ENCODE measurements at places on chromosomes 4 and X.

DNA sequence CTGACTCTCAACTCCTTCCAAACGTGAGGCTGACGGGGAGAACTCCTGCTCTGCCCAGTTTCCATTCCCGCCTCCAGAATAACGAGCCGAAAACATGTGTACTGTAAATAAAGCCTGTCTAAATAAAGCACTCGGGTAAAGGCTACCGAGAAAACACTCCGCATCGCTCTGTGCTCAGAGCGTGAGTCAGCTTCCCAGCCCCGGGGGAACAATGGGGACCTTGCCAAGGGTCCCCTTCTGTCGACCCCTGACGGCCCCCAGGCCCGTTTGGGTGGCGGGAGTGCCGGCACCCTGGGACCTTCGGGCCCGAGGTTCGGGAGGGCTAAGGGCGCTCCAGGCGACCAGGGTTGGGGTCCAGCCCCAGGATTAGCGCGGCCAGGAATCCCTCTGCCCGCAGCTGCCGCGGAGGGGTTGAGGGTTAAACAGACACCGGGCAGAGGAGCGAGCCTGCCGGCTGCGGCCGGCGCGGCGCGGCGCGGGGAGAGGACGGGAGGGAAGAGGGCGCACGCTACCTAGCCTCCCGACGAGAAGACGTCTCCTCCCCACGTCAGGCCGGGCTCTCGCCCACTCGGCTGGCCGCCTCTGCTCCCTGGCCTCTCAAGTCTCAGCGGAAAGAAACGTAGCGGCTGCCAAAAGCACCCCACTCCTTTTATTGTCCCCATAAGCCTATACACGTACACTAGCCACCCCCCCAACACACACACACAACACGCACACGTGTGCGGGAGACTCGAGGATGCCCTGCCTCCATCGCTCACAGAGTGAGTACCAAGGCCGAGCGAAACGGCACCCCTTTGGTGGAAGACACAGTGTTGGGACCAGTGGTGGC, 85.5 kb downstream of the BCOR start:
- no peak for DNase-seq

DNA sequence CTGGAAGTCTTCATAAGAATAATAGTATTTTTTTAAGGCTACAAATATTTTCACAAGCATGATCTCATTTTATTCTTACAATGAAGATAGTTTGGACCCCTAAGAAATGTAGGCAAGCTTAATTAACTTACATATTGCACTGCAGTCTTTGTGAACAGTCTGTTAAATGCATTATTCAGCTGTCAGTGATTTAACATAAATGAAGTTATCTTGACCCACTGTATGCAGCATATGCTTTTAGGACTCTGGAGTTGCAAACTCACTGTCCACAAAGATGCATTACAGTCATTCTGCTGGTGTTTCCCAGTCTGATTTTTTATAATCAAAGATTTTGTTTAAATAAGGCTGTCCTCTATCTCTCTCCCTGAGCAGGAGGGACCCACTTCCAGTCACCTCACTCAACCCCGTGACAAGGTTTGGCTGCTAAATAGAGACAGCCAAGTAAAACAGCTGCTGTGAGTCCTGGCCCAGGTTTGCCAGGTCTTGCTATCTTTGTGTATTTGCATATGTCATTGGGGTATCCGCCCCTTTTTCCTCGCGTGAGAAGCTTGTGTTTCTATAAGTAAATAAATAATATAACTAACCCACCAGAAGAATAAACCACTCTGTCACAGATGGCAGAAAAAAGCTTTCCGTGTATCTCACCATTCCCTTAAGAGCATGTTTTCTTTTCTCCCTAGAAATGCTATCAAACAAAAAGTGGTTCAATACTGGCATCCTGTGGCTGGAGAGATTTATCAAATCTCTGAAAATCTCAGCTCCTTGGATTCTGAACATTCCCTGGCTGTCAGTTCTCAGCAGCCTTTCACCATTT, 67.0 kb downstream of the SLC7A11 start:
- no peak for DNase-seq

GRCh38 chrX:72029483-72030411, 102.0 kb downstream of the RTL5 start:
- DNase-seq, result no peak

DNA sequence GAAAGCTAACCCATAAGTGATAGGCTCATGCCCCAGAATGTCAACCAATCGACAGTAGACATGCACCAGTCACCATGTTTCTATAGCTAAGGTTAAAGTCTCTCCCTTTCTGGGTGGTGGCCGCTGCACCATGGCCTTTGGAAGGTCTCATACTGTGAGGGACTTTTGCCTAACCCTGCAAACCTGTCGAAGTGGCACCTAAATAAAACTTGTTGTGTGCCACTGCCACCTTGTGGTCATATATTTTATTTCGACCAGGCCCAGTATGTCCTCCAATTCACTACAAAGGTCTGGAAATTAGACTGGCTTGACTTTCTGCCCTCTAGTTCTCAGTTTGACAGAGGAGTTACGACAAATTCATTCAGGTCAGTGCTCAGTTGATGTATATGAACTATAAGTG, 163.1 kb downstream of the SMARCA1 start:
- peak; percentile 68 for DNase-seq

- peak; percentile 2 for DNase-seq
These were observed 38.0 kb downstream of the RADX start for GRCh38 chrX:106649523-106650428.

- no peak for DNase-seq
These were observed 110.7 kb upstream of the GALNT7 start for GRCh38 chr4:173057901-173058300.

DNA sequence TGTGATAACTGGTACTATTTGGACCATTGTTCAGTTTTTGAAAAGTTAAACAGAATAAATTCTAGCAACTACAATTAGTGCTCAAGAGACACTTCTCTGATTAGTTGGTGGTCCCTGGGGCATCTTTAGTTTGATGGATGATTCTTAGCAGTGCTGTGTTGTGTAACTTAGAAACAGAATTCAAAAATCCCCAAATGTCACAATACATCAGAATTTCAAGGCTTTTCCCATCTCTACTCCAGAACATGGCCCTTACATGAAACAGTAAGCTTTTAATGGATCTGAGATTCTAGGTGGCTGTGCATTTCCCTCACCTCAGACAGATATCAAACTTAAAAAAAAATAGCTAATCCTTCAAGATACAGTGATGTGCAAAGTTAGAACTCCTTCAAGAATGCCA, 104.4 kb upstream of the CXCL13 start:
- no peak for DNase-seq

DNA sequence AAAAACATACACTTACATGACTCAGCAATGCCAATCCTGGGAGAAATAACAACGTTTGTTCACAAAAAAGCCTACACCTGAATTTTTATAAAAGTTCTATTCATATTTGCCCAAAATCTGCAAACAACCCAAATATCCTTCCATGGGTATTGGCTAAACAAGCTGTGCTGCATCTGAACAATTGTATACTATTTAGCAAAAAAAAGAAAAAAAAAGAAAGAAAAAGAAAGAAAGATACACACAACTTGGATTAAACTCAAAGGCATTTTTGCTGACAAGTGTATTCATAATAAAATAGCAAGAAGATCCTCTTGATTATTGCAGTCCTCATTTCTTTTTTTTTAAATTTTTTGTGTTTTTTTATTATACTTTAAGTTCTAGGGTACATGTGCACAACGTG, 24.5 kb upstream of the MAGEA3 start:
- DNase-seq, result no peak

DNA sequence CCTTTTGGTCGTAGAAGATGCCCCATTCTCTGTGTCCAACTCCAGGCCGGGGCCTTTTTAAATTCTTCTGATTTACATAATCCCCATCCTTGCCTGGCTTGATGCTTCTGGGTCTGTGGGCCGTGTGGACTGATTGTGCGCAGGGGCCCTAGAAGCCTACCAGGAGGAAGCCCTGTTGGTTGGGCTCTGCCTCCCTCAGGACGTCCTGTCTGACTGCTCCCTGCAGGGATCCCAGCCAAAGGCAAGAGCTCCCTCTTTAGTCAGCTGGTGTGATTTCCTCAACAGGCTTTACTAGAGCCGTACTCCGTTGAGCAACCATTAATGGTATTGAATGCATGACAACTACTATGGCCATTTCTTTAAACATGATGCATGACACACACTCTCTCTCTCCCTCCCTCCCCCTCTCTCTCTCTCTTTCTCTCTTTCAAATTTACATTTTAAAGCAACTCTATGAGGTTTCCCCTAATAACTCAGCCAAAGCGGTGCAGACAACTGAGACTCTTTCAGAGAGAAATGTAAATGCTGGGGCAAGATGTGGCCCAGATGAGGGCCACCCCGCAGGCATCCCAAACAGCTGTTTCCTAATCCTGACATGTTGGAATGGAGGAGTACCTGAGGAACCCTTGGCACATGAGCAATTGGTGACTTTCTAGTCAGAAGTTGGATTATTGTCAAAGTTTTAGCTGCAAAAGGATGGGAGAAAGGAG, 117.3 kb downstream of the DRD5 start:
- DNase-seq, result peak; percentile 14

GRCh38 chr4:127709456-127709855, 20.7 kb upstream of the SLC25A31 start:
- no peak for DNase-seq

GRCh38 chr4:78024576-78025091, 32.5 kb upstream of the FRAS1 start:
- no peak for DNase-seq

DNA sequence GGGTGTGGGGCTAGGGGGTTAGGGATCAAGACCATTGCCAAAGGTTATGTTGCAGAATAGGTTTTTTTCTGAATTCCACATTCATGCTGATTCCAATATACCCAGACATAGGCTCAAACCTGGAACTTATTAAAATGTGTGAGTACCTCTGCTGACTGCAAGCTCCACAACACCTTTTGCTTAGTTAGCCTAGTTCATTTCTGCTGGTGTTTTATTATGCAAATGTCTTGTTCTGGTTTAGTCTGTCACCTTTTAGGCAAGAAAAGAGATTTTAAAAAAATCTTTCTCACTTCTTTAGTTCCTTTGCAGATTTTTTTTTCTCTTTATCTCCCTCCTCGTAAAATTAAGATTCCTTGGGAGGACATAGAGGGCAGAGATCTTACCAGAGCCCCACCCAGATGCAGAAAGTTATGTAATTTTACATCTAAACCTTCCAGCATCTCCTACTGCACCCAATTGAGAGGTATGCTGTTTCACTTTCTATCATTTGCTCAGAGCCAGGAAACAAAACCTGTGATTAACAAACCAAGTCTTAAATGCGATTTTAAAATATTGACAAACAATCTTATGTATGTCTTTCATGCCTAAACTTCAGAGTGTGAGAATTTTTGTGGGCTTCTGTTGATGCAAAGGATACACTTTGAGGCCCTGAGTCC, 190.7 kb upstream of the CLNK start:
- DNase-seq, result no peak

- DNase-seq, result no peak
These were observed 2.5 kb downstream of the FGFR3 start for GRCh38 chr4:1795299-1796195.

DNA sequence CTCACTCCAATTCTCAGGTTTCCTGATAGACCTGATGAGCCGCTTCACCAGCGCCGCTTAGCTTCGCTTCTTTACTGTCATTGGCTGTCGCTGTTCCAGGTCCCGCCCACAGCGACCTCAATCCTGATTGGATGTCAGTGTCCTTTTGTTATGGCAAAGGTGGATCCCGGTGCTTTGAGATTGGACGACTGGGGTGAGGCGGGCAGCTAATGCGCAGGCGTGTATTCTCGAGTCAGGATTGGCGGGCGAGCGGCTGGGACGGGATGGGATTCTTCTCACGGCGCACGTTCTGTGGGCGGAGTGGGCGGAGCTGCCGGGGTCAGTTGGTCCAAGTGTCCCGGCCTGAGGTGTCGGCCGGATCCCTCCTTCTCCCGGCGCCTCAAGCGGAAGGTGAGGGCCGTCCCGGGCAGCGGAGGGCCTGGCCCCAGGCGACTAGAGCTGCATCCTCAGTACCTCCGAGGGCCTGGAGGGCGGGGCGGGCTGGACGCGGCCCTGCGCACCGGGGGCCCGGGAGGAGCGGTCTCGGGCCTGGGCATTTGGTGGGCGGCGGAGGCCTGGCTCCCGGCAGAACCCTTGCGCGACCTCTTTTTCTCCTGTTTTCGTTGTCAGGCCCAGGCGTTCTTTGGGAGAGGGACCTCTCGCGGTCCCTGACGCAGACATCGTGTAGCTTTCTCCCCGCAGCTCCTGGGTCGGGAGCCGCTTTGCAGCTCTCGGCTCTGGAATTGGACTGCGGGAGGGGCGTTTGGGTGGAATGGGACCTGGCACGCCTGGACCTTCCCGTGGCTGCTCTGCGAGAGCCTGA, at the start of gene SCOC:
SCOC (plus strand) TSS at position 319 of the 802 bp plus-strand sequence. CDS start 5,525 bp downstream, outside the sequence.
- DNase-seq, result peak; percentile 98

- no peak for DNase-seq
These were observed 345.0 kb downstream of the TRIML1 start for GRCh38 chr4:188484256-188484655.

- no peak for DNase-seq
These were observed 17.9 kb downstream of the REELD1 start for GRCh38 chr4:146232131-146232722.

DNA sequence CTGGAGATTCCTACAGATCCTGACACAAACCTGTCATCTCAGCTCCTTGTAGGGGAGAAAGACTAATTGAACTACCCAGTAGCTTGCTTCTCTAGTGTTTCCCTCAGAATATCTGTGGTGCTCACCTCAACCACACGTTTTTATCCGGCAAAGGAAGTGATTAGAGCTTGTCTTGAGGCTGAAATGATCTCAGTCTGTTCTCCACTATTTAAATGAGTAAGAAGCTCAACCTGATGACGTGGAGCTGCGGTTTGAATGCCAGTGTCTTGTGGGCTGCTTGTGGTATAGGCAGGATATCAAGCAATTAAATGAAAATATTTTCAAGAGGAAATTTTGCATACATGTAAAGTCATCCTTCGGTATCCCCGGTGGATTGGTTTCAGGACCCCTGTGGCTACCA, 270.2 kb downstream of the TLL1 start:
- DNase-seq, result peak; percentile 47

- DNase-seq, result peak; percentile 46
These were observed 24.8 kb upstream of the EOLA2 start for GRCh38 chrX:149962859-149963757.

- no peak for DNase-seq
These were observed 185.8 kb downstream of the ANKRD50 start for GRCh38 chr4:124526769-124527168.

- DNase-seq, result no peak
These were observed 51.5 kb downstream of the IL1RAPL1 start for GRCh38 chrX:28638775-28639174.

- DNase-seq, result no peak
These were observed 209.5 kb upstream of the AFF2 start for GRCh38 chrX:148290931-148291330.
